Stimulated activated CD4-positive, alpha-beta T cell treated with anti-CD3 and anti-CD28 coated beads, Interleukin-2, amount 100 ng/mL, for 4 hours (primary cell): ENCODE measurements at places on chromosomes 3 and 15.

DNA sequence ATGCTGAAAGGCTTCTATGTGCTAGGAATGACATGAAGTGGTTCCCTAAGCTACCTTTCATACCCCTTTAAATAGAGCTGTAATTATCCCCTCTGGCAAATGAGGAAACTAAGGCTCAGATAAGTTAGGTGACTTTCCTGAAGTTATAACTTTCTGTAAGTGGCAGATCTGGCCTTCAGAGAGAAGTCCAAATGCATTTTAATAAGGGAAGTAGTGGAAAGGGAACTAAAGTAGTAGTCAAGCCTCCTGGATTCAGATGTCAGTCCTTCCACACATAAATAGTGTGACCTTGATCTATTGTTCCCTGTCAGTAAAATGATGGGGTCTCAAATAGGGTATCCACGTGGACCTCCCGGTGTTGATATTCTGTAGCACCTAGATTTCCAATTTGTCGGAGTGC, 277.7 kb downstream of the EDEM1 start:
- no peak for DNase-seq

DNA sequence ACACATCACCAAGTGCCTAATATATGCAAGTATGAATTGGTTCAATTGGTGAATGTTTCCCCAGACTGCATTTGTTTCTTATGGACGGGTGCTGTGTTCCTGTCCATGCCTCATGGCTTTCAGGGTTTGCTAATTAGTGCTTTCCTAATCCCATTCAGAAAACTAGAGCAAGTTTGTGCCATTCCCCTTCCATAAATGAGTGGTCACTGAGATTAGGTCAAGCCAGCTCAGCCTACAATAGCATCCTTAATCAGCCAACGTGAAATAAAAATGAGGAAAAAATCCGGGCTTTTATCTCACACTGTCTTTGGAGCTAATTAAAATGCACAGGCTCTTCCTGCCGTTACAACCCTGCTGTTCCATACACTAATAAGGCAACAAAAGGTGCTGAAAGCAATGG, 788.8 kb downstream of the ROBO1 start:
- no peak for DNase-seq

GRCh38 chr15:74541494-74542165, 610 bp downstream of the ARID3B start:
- DNase-seq, result peak; percentile 60

- no peak for DNase-seq
Observed at GRCh38 chr15:51184627-51185026, 89.9 kb upstream of the TNFAIP8L3 start.

DNA sequence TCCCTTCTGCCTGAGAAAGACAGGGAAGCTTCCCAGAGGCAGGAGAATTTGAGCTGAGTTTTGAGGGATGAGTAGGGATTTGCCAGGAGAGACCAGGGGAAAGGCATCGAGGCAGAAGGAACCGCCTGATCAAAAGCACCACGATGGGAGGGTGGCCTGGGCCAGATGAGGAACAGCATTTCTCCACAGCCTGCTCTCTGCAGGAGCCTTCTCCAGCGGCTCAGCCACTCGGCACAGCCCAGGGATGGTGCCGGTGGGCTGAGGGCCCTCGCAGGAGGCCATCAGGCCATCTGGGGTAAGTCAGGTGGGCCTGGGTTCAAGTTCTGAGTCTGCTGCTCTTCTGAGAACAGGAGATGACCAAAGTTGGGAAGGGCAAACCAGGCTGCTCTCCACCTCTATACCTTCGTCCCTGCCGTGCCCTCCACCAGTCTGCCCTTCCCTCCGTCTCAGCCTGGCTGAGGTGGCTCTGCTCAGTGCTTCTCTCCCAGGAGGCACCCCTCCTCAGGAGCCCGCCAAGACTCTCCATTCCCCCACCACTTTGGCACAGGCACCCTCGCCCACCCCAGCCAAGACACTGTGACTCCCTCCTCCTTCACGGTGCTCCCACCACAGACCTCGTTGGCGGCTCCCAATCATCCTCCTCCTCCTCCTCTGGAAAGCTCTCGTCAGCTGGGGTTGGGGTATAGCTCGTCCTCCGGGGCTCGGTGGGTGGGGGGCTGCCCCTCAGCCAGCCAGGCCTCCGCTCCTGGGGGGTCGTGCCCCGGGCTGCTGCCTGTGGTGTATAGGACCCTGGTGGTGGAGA, 34.9 kb downstream of the GRIP2 start:
- no peak for DNase-seq

GRCh38 chr15:78604420-78604819, 16.4 kb downstream of the CHRNA3 start:
- no peak for DNase-seq
